ENCODE measurements at places on chromosomes 1 and 21.

- DNase-seq, result no peak
Measured at GRCh38 chr1:6248161-6248776, 4.3 kb downstream of the HES3 start.

GRCh38 chr1:4974981-4975685 lies 320.7 kb downstream of the AJAP1 start:
- no peak for DNase-seq

DNA sequence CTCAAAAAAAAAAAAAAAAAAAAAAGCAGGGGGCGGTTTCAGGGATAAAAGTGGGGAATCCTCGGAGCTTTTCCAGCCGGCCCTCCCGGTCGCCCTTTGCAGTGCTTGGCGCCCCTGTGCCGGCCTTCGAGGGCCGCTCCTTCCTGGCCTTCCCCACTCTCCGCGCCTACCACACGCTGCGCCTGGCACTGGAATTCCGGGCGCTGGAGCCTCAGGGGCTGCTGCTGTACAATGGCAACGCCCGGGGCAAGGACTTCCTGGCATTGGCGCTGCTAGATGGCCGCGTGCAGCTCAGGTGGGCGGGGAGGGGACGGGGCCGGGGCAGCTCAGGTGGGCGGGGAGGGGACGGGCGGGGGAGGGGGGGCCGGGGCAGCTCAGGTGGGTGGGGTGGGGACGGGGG lies 25.3 kb downstream of the RNF223 start:
- no peak for DNase-seq

- DNase-seq, result no peak
Measured at GRCh38 chr1:190480231-190480630, 2.6 kb upstream of the BRINP3 start.

DNA sequence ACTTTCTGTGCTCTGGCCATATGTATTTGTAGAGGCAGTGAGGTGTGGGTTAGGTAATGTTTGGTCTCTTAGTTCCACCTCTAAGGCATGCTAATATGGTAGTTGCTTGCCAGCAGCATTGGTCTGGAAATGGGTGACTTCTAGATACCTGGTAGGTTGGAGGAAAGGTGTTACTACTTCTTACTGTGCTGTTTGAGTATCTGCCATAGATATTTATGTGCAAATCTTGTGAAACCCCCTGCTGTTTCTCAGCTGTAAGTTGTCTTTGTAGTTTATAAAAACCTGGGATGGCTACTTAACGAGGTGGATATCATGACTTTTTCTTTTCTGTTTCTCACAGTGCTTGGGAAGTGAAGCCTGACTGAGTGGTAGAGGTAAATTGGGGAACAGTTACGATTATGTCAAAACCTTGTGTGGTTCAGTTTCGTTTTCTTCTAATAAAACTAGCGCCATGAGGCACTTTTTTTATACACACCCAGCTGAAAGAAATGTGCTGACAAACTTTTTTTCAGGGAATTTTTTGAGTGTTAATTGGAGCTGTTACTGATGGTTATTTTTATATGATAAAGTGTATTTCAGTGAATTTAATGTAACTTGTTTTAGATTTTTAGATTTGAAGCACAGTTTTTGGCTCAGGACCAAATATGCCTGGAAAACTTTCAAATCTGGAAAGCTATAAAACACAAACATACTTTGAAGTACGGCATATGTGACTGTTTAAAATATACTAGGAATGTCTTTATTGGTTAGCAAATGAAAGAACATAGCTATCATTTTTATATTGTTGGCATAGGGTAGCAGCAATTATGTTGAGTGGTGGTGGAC lies 42.1 kb downstream of the CAMSAP2 start:
- no peak for DNase-seq

GRCh38 chr1:36089393-36090121 lies 865 bp downstream of the ADPRS start:
- no peak for DNase-seq

DNA sequence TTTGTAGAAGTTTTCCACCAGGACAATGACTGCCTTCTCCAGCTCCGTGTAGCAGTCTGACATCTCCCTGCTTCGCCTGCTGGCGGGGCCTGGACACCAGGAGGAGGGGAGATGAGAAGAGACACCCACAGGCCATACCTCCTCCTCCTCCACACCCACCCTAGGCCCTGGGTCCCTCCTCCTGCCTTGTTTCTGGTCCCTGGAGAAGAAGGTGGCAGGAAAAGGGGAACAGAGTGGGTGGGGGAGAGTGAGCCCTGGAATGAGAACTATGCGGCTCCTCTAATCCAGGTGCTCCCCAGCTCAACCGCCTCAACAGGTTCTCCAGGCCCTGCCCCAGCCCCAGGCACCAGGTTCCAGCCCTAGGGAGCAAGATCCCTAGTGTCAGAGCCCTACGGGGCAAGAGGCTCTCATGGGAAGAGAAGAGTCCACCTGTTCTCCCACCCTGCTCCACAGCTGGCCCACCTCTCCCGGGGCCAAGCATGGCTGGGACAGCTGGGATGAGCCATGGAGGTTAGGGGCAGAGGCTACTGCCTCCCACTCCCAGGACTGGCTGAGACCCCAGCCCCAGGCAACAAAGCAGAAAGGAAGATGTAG lies 4.8 kb downstream of the S100A16 start:
- DNase-seq, result no peak

All from effector memory CD8-positive, alpha-beta T cell (primary cell).